ENCODE measurements at places on chromosomes 7 and 10. TPM values are rescaled to one million over a fixed set of nuclear protein-coding genes. Genes with fewer than 3 reads are reported as not detected.

- H3K4me3 ChIP-seq, result no peak overlapping the region
- H3K4me1 ChIP-seq, result peaks cover 28% of the 10 kb centered on the region
- no peaks in the 10 kb centered on the region for H3K27me3 ChIP-seq
- H3K36me3 ChIP-seq, result no peaks in the 10 kb centered on the region
- H3K27ac ChIP-seq, result peak overlapping the region; percentile 19
These were observed 59.2 kb downstream of the WIPF3 start for GRCh38 chr7:29865526-29865925.

- no peak for DNase-seq
- no peak overlapping the region for H3K4me3 ChIP-seq
- no peaks in the 10 kb centered on the region for H3K36me3 ChIP-seq
- no peaks in the 10 kb centered on the region for H3K27me3 ChIP-seq
These were observed 59.1 kb upstream of the CALD1 start for GRCh38 chr7:134720091-134720935.

GRCh38 chr10:73368238-73368637, 9.6 kb upstream of the CFAP70 start:
- no peaks in the 10 kb centered on the region for H3K27me3 ChIP-seq
- no peaks in the 10 kb centered on the region for H3K4me1 ChIP-seq
- H3K36me3 ChIP-seq, result peaks cover 94% of the 10 kb centered on the region

DNA sequence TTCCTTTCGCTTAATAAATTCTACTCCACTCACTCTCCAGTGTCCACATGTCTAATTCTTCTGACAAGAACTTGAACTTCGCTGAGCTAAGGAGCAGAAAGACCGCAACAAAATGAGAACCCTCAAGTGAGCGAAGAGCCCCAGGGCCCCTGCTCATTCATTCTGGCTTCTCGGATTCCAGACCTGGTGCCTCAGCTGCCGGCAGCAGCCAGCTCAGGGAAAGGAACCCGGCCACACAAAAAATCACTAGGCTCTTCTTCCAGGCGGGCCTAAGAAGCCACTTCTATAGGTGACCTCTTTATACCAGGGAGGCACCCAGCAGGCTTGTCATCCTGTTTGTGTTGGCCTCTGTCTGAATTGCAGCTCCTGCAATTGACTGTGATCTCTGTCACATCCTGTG, 33.3 kb downstream of the OTUD1 start:
- H3K36me3 ChIP-seq, result no peaks in the 10 kb centered on the region
- DNase-seq, result no peak
- no peaks in the 10 kb centered on the region for H3K4me1 ChIP-seq
- H3K4me3 ChIP-seq, result no peak overlapping the region
- H3K27ac ChIP-seq, result no peak overlapping the region
- H3K27me3 ChIP-seq, result no peaks in the 10 kb centered on the region

GRCh38 chr7:47948141-47948790, at the start of gene PKD1L1:
Gene PKD1L1 (minus strand): TSS chr7:47948466. CDS start chr7:47948440, 26 bp downstream.
- DNase-seq, result no peak
- peak within 1 kb of the TSS; percentile 20 for H3K27ac ChIP-seq
- no peak within 1 kb of the TSS for H3K4me3 ChIP-seq
- H3K27me3 ChIP-seq, result no peaks in the 10 kb centered on the region
- no peaks in the 10 kb centered on the region for H3K36me3 ChIP-seq

- H3K36me3 ChIP-seq, result peaks cover 59% of the 10 kb centered on the region
- H3K4me1 ChIP-seq, result peaks cover 31% of the 10 kb centered on the region
- peak overlapping the region; percentile 74 for H3K27ac ChIP-seq
- H3K27me3 ChIP-seq, result no peaks in the 10 kb centered on the region
These were observed 14.8 kb downstream of the PDAP1 start for GRCh38 chr7:99393355-99394187.

- DNase-seq, result no peak
- no peak overlapping the region for H3K27ac ChIP-seq
- no peaks in the 10 kb centered on the region for H3K27me3 ChIP-seq
- no peak overlapping the region for H3K4me3 ChIP-seq
- peaks cover 38% of the 10 kb centered on the region for H3K36me3 ChIP-seq
These were observed 38.3 kb downstream of the MACROH2A2 start for GRCh38 chr10:70090951-70091350.

DNA sequence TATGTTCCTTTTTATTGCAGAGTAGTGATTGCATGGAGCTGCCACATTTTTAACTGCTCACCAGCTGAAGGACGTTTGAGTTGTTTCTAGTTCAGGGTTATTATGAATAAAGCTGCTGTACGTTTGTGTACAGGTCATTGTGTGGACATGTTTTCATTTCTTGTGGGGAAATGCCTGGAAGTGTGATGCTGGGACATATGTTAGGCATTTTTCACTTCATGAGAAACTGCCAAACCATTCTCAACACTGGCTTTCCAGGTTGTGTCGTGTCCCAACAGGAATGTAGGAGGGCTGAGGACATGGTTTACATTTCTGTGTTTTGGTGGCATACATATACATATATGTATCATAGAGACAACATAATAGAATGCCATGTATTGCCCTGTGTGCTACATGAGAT, 73.0 kb downstream of the NEURL1 start:
- DNase-seq, result no peak
- H3K27ac ChIP-seq, result no peak overlapping the region
- H3K4me3 ChIP-seq, result no peak overlapping the region
- H3K36me3 ChIP-seq, result no peaks in the 10 kb centered on the region
- H3K27me3 ChIP-seq, result no peaks in the 10 kb centered on the region

- H3K4me3 ChIP-seq, result peak overlapping the region; percentile 79
- DNase-seq, result peak; percentile 81
- no peaks in the 10 kb centered on the region for H3K27me3 ChIP-seq
- peaks cover 41% of the 10 kb centered on the region for H3K4me1 ChIP-seq
- H3K27ac ChIP-seq, result peak overlapping the region; percentile 95
- H3K36me3 ChIP-seq, result peaks cover 25% of the 10 kb centered on the region
These were observed 15.3 kb upstream of the GPR146 start for GRCh38 chr7:1028775-1029636.

Gene DUS4L
- not detected for total RNA-seq

All from stomach (tissue), 19 donors.